Mammary epithelial cell (primary cell): ENCODE measurements at places on chromosomes 13 and 19. TPM values are rescaled to one million over a fixed set of nuclear protein-coding genes. Genes with fewer than 3 reads are reported as not detected.

- DNase-seq, result no peak
Measured at GRCh38 chr13:49636705-49637104, 8.4 kb downstream of the ARL11 start.

PRODH2 gene
- polyA plus RNA-seq, result not detected

DBP gene
- 0.69 TPM for polyA plus RNA-seq

DNA sequence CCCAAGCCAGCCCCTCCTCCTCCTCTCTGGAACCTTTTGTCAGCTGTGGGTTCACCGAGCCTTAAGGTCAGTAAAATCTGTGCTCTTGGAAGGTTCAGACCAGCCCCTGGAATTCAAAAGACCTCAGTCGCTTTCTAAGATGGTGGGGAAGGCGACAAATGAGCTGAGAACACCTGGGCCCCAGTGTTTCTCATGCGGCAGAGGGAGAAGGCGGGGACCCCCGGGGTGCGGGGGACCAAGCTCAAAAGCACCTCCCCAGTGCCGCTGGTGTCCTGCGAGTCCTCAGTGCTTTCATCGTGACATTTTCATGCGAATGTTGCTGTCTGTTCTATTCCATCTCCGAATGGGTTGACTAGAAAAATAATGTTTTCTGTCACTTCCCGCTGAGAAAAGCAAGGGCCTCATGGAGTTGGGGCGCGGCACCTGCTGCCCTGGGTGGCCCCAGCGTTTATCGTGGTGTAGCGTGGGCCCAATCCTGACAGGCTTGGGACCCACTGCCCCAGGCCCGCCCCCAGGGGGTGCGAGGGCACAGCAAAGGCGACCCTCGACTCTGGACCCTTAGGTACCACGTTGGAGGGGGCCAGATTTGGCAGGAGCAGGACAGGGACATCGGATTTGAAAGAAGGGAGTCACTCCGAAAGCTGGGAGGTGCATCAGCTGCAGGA lies 751 bp upstream of the NTN5 start:
- DNase-seq, result no peak

DNA sequence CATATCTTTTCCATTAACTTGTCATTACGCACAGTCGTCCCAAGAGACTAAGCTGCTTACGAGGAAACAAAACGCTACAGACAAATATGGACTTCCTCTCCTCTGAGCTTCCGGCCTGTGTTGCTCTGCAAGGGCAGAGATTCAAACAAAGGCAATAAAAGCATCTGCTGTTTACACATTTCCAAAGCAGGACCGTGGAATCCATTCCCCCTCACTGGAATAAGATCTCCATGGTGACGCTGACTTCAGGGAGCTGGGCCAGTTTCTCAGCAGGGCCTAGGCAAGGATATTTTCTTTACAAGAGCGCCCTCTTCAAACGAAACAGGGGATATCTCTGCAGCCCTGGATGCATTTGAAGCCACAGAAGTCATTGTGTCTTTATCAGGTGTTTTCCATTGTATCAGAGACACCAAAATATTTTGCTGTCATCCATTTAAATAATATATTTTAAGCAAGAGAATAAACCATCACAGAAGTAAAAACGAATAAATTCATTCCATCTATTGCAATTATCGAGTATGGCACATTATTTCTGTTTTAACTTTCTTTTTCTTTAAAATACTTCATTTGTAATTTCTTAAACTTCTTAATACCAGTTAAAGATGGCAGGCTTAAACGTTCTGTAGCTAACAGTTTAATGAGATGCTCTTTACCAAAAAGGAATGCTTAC lies 177.5 kb downstream of the DCLK1 start:
- peak; percentile 38 for DNase-seq

CYP2S1 gene
- polyA plus RNA-seq, result 0.42 TPM

ADGRE3 gene
- polyA plus RNA-seq, result not detected

- no peak for DNase-seq
Measured at GRCh38 chr13:99282264-99283231, 24.4 kb upstream of the GPR18 start.

- peak; percentile 84 for DNase-seq
Measured at GRCh38 chr19:31349160-31349881, at the start of gene TSHZ3. Gene TSHZ3 (minus strand): TSS chr19:31349436. CDS start chr19:31349219, 217 bp downstream.

CEACAM16 gene
- not detected for polyA plus RNA-seq

GRCh38 chr13:27005556-27005955 lies 166.1 kb downstream of the USP12 start:
- DNase-seq, result no peak

- DNase-seq, result peak; percentile 41
Measured at GRCh38 chr13:51825165-51825592, 19.8 kb downstream of the TMEM272 start.

DNA sequence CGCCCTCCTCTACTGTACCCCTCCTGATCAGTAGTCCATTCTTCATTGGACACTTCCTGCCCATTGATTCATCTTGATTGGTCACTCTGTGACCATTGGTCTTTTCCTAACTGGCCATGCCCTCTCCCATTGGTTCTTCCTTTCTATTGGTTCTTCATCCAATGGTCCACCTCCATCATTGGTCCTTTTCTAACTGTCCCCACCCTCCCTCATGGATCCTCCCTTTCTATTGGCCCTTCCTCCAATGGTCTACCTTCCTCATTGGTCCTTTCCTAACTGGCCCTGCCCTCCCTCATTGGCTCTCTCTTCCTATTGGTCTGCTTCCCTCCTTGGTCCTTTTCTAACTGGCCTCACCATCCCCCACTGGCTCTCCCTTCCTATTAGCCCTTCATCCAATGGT lies 7.1 kb downstream of the KLK6 start:
- no peak for DNase-seq

- peak; percentile 98 for DNase-seq
Measured at GRCh38 chr13:30829145-30829832, 76.8 kb upstream of the MEDAG start.

- no peak for DNase-seq
Measured at GRCh38 chr19:46076031-46076880, 35.5 kb upstream of the IGFL4 start.

TMPRSS9 gene
- not detected for polyA plus RNA-seq

- DNase-seq, result no peak
Measured at GRCh38 chr19:32866061-32866460, 3.5 kb downstream of the SLC7A9 start.

KDELR1 gene
- polyA plus RNA-seq, result 112 TPM

DNA sequence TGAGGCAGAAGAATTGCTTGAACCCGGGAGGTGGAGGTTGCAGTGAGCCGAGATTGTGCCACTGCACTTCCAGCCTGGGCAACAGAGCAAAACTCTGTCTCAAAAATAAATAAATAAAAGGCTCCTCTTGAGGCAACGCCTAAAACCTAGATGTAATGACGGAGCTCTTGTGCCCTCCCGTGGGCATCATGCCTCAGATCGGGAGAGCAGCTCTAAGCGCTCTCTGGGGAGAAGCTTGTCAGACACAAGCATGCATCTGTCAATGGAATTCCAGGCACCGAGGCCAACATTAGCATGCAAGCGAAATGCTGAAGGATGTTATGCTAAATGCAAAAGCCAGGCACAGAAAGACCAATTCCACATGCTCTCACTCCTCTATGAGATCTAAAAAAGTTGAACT lies 45.6 kb upstream of the MRI1 start:
- peak; percentile 61 for DNase-seq

GRCh38 chr19:2150794-2151338 lies 500 bp downstream of the AP3D1 start:
- peak; percentile 14 for DNase-seq

GRCh38 chr19:54063350-54064116 lies at the start of gene VSTM1:
Gene VSTM1 (minus strand): TSS chr19:54063897. CDS start chr19:54063777, 120 bp downstream.
- no peak for DNase-seq

GRCh38 chr13:23960566-23961156 lies 63.4 kb upstream of the C1QTNF9B start:
- peak; percentile 47 for DNase-seq

GRCh38 chr19:32022044-32022640 lies 323.3 kb upstream of the ZNF507 start:
- DNase-seq, result no peak

ATP1A3 gene
- 0.08 TPM for polyA plus RNA-seq

DNA sequence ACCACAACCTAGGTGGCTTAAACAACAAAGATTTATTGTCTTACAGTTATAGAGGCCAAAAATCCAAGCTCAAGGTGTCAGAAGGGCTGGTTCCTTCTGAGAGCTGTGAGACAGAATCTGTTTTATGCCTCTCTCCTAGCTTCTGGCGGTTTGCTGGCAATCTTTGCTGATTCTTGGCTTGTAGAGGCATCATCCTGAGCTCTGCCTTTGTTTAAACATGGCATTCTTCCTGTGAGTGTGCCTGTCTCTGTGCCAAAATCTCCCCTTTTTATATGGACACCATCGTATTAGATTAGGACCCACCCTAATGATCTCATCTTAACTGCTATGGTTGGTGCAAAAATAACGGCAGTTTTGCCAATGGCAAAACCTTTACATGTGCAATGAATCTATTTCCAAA lies 169.1 kb downstream of the CACNA1A start:
- DNase-seq, result no peak

- no peak for DNase-seq
Measured at GRCh38 chr13:27489456-27489855, 39.1 kb upstream of the MTIF3 start.

DNA sequence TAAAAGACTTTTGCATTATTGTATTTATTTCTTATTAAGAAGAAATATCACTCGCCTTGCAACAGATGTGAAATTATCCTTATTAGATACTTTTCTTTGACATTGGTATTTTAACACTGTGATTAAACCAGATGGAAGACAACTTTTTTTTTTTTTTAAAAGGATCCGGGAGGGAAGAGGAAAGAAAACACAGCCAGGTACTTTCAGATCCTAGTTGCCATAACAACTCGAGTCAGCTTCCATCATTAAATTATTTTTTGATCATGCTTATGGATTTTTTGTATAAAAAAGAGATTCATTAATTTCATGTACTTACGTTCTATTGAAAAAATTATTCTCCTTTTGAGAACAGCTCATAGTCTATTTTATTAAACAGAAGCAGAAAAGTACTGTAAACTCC lies 515.7 kb downstream of the TBC1D4 start:
- DNase-seq, result no peak

- DNase-seq, result no peak
Measured at GRCh38 chr19:53076984-53077383, 26.2 kb downstream of the ZNF160 start.

GRCh38 chr13:71515744-71516038 lies 351.3 kb downstream of the DACH1 start:
- no peak for DNase-seq

GRCh38 chr13:52348071-52348470 lies 57.9 kb downstream of the THSD1 start:
- peak; percentile 79 for DNase-seq

IGFL3 gene
- polyA plus RNA-seq, result 179 TPM

GNG7 gene
- polyA plus RNA-seq, result 0.02 TPM

DNA sequence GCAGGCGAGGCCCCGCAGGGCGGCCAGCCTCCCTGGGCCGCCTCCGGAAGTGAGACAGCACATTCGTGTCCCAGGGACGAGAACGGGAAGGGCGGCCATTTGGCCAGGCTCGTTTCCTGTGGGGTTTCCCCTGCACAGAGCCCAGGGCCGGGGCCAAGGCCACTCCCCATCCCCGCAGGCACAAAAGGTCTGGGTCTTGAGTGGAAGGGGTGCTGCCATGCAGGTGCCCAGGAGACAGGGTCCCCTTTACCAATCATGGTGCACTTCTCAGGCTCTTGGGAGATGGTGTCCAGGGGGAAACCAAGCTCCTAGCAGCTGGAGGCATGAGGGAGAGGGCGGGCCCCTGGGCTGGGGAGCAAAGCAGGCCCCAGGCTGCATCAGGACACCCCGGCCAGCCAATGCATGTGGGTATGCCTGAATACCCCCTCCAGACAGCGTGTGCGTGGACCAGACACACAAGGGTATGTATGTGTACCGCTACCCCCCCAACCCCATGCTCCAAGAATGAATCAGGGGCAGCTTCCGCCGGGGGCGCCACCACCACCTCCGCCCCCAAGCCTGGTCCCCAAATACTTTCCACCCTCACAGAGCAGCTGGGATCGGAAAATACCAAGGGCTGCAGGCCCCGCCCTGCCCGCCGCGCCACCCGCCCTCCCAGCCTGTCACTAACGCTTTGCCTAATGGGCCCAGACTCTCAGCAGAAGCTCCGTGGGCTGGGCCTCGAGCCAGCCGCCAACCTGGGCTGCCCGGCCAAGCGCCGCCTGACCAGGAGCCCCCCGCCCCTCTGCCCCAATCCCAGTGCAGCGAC lies 37.6 kb upstream of the NANOS3 start:
- DNase-seq, result peak; percentile 83

DNA sequence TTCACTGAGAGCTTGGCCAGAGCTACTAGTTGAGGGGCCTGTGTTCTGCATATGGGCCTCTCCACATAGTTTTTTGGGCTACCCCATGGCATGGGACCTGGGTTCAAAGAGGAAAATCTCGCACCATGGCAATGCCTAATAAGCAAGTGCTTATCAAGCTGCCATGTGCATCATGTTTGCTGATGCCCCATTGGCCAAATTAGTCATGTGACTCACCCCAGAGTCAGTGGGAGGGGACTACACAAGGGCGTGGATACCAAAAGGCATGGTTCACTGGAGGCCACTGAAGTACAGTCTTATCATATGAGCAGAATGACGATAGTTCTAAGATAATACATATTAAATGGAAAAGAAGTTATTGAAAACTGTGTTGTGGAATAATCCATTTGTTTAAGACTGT lies 214.8 kb downstream of the LMO7 start:
- no peak for DNase-seq

DNA sequence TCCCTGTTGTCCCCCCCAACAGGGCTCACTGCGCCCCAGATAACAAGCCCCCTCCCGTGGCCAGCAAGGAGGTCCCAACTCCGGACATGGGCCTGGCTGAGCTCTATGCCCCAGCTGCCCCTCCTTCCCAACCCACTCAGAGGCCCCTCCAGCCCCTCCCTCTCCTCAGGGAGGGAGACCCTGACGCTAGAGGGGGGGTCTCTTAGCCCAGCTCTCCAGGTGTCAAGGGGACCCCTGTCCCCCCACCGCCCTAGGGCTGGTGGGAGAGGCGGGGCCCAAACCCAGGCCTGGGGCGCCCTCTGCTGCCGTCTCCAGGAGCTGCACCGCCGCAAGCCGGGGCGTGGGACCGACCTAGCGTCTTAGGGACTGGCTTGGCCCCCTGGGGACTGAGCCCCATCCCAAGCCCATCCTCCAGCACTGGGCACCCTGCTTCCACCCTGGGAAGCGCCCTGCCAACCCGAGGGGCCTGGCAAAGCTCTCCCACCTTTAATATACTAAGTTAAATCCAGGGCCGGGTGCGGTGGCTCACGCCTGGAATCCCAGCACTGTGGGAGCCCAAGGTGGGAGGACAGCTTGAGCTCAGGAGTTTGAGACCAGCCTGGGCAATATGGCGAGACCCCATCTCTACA lies 1.4 kb downstream of the GRIN3B start:
- DNase-seq, result no peak

GRCh38 chr19:46737298-46737654 lies 8.6 kb upstream of the FKRP start:
- no peak for DNase-seq

DNA sequence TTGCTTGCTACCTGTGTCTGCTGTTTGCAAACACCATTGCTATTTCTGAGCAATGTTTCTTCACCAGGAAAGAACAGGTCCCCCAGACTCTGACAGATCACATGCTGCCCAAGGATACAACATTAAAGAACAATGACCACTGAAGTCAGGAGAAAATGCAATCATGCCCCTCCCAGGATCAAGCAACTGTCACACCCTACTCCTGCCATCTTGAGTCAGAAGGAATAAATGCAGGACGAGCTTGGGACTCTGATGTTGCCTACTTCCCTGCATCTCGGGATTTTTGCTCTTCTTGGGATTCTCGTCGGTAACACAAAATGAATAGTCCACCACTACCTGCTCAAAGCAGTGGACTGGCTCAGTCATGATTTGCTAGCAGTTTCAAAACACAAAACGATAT lies 490.6 kb downstream of the COG6 start:
- no peak for DNase-seq
